ENCODE measurements at places on chromosomes 3 and 15.

DNA sequence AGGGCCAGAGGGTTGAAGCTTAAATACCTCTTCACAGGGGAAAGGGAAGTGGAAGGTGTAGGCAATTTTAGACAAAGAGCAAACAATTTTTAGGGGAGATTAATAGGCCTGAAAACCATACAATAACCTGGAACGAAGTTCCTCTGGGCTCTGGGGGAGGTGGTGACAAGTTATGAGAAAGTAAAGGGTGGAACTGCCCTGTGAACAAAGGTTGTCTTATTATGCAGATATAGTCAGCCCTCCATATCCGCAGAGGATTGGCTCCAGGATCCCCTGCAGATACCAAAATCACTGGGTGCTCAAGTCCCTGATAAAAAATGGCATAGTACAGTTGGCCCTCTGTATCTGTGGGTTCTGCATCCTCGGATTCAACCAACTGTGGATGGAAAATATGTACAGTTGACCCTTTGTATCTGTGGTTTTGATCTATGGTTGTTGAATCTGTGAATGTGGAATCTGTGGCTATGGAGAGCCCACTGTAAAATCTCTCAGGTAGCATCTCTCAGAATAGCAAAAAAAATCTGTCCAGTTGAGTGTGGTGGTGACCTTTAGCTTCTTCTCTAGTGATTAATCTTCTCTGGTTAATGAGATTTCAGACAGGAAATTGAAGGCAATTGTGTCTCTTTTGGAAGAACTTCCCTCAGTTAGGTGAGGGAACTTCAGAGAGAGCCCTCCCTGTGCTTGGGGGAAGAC, 40.2 kb downstream of the CLEC3B start:
- DNase-seq, result no peak

- no peak for DNase-seq
Measured at GRCh38 chr3:175240921-175241320, 381.8 kb downstream of the NAALADL2 start.

GRCh38 chr3:72266016-72266370, 481.0 kb upstream of the PROK2 start:
- DNase-seq, result no peak

DNA sequence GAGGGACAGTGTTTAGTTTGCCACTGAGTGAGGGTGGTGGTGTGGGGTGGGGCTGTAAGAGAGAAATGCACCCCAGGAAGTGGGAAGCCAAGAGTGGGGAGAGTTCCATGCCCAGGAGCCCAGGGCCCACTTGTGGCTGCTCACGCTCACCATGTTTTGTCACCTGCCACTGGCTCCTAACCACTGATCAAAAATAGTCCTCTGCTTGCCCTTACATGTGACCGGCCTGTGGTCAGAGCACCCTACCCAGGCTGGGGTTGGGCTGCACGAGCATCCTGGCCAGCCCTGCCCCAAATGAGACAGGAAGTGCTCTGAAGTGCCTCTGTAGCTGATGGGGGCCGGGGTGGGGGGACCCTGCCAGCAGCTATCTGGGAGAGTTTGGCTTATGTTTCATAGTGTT, 216.3 kb downstream of the RPLP1 start:
- DNase-seq, result no peak

DNA sequence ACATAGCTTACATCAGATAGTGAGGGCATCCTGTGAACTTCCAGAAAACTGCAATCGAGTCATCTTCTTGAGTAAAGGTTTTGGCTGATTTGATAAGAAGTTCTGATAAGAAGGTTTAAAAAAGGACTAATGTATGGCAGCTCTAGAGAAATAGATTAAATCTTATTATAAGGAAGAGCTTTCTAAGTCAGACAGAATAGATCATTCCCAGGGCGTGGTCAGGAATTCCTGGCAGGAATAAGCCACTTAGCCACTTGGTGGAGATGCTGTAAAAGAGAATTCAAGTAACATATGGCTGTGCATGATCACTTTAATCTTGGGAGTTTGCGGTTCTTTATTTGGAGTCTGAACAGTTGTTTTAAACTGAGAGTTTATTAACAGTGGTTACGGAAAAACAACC, 17.4 kb downstream of the PGBD4 start:
- peak; percentile 45 for DNase-seq

DNA sequence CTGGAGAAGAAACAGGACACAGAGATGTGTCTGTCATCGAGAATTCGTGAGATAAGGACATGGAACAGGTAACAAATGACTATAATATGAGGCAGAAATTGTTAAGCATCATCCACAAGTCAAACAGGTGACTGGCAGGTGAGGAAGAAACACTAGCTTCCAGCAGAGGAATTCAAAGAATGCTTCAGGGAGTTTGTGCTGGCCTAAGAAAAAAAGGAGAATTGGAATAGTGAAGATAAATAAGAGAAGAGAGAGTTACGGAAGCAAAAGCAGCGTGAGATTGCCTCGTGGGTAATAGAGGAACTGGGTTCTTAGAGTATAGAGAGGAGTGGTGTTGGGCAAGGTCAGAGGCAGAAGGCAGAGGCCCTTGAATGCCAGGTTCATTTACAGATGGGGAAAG, 22.9 kb upstream of the FGF12 start:
- no peak for DNase-seq

DNA sequence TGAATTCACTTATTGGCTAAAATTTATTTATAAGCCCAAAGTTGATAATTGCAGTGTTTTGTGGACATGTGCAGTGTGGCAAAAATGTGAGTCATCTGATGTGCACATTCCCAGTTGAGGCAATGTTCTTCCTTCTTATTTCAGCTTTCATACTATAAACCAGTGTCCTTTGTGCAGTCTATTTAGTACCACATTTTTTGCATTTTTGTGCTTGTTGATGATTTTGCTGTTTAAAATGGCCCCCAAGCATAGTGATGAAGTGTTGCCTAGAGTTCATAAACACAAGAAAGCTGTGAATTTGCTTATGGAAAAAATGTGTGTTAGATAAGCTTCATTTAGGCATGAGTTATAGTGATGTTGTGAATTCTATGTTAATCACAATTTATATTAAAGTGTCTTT, 19.4 kb upstream of the IL20RB start:
- DNase-seq, result peak; percentile 70

DNA sequence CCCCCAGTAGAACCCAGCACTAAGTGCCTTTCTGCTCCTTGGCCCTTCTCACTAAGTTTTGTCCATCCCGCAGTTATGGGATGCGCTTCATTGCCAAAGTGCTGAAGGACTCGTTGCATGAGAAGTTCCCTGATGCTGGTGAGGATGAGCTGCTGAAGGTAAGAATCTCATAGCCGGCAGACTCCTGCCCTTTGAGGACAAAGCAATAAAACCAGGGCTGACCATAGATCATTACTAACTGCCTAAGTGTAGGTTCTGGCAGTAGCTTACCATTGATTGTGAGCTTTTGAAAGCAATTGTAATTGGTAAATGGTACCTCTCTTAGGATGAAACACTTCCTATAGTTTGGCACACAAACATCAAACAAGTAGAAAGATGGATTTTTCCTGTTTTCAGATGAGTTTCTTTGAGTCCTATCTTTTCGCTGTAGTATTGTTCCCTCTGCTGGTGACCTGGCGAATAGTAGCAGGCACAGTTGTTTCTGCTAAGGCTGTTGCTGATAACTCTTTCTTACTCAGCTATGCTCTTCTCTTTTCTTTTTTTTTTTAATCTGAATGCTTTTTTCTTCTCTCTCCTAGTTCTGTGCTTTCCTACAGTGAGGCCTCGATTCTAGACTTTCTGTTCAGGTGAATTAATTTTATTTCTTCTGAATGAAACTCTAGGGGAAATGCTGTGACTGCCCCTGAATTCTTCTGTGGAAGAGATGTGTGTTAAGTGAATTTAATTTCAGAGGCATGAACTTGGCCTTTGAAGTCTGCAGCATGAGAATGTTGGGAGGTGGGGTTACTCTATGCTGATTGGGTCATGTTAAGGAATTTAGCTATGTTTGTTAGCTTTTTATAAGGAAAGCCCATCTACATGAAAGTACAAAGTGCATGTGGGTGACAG, 47.4 kb upstream of the CRTC3 start:
- DNase-seq, result peak; percentile 68

DNA sequence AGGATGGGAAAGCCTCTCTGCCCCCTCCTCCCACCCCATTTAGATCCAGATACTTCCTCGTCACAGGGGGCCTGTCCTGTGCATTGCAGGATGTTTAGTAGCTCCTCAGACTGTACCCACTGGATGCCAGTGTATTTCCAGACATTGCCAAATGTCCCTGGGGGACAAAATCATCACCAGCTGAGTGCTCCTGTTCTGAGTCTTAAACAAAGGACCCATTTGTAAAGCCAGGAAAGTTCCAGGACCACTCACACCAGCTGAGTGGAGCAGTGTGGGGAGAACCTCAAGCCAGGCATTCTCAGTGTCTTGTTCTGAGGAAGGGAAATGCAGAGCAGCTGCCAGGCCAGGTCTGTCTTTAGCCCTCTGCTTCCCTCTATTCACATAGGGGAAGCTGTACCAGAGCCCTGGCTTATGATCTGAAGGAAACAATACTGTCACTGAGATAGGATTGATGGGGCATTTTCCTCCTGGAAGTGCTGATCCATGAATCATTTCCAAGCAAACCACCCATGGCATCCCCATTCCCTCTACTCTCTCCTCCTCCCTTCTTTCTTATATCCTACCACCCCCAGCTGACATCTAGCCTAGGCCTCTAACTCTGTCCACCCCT, 67.4 kb upstream of the MEX3B start:
- no peak for DNase-seq

GRCh38 chr3:57069503-57069902, 9.0 kb downstream of the SPATA12 start:
- DNase-seq, result no peak

DNA sequence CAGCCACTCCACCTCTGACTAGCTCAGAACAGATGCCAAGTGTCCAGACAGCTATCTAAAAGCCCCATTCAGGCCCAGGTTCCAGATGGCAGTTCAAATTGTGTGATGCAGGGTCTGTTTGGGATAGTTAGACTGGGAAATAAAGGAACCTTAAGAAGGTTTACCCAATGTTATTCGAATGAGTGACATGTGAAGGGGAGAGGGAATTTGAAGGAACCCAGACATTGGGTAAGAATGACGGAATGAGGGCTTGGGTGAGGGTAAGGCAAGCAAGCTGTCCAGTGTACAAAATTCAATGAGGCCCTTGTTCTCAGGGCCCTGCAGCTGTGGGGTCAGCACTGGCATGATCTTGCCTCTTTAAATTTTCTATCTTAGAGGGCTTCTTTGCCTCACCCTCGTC, 34.1 kb downstream of the ATP13A5 start:
- no peak for DNase-seq

DNA sequence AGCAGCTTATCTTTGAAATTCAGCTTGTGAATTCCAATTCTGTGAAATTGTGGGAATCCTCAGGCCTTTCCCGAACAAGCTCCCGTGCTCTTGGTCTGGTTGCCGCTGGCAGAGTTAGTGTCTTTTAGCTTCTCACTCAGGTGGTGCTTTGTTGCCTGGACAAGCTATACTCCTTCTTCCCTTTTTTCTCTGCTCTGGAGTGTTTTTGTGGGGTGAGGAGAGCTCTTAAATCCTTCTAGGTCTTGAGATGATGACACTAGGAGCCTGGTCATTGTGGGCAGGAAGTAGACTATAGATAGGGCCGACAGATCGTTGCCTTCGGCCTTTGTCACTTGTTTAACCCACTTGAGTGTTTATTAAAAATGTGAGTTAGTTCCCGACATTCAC, 93.8 kb downstream of the SLCO3A1 start:
- no peak for DNase-seq

GRCh38 chr3:13556207-13556606, 7.3 kb downstream of the FBLN2 start:
- DNase-seq, result no peak

- no peak for DNase-seq
Measured at GRCh38 chr3:13582366-13583250, 33.7 kb downstream of the FBLN2 start.

GRCh38 chr3:55246033-55246432, 241.1 kb downstream of the WNT5A start:
- DNase-seq, result peak; percentile 38

GRCh38 chr15:88918738-88919137, 5.6 kb upstream of the MFGE8 start:
- DNase-seq, result peak; percentile 99

DNA sequence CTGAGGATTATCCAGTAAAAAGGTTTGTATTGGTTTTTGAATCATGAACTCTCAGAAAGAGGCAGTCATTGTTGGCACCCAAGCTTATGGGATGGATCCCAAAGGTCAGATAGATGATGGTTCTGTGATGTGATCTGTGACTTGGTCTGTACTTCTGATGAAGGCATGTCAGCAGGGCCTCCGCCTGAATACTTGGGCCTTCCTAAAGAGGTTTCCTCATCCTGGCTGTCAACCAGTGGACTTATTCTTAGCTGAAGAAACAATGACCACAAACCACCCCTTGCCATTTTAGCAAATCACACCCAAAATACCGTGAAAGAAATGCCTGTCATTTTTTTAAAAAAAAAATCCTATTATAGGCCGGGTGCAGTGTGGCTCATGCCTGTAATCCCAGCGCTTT, 48.2 kb upstream of the SLC9A9 start:
- peak; percentile 5 for DNase-seq

- no peak for DNase-seq
Measured at GRCh38 chr3:139518306-139518705, 21.2 kb downstream of the RBP1 start.

- peak; percentile 78 for DNase-seq
Measured at GRCh38 chr3:134462331-134462941, 23.3 kb downstream of the ANAPC13 start.

GRCh38 chr15:31523655-31524049, 197.0 kb downstream of the KLF13 start:
- DNase-seq, result no peak

- DNase-seq, result no peak
Measured at GRCh38 chr15:60128710-60129109, 124.6 kb downstream of the FOXB1 start.

DNA sequence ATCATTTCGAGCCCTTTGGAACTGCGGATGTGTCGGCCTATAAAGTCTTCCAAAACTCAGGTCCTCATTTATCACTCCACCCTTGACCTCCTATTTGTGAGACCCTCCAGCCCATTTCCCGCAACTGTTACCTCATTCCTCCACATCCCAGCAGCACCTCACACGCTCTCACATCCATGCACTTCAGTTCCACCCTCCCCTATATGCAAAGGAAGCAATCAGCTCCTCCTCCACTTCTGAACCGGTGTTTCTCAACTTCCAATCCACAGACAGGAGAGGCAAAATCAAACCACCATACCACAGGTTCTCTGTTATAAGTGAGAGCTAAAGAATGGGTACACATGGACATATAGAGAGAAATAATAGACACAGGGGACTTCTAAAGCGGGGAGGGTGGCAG, 36.7 kb upstream of the MECOM start:
- no peak for DNase-seq

- no peak for DNase-seq
Measured at GRCh38 chr3:12799525-12800440, 3.3 kb downstream of the CAND2 start.

- DNase-seq, result peak; percentile 37
Measured at GRCh38 chr3:193897288-193897687, 238.7 kb upstream of the HES1 start.

- DNase-seq, result no peak
Measured at GRCh38 chr3:130705501-130705900, 41.1 kb downstream of the PIK3R4 start.
